NCI-H446 treated with DMSO at 0.1 percent for 48 hours (cell line): ENCODE measurements at places on chromosomes 11 and 22.

DNA sequence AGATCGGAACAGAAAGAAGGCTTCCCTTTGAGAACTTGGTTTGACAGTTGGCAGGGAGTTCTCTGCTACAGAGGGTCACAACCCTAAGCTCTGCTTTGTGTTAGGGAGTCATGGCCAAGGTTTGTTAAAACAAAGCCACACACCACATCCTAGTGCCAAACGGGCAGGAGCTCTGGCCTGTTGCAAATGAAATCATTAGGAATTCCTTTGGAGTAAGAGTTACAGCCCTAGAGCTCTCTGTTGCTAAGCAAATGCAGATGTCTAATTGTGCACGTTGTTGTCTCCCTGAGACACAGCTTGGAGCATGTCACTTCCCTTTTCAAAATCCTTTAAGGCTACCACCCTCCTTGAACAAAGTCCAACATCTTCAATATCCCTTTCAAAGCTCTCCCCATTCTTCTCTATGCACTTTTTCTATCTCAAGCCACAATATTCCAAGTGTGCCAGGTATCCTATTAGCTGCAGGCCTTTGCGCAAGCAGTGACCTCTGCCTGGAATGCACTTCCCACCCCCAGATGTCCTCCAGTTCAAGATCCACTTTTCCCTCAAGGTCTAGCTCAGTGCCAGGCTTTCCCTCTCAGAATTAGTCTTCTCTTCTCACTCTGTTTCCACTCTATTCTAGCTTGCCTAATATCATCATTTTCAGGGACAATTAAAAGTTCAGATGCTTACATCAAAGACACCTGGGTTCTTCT, 253.7 kb upstream of the POU2AF2 start:
- no peak for DNase-seq

GRCh38 chr11:42913731-42914130, 398.1 kb upstream of the API5 start:
- DNase-seq, result no peak

- no peak for DNase-seq
Observed at GRCh38 chr22:45891021-45891421, 85.9 kb downstream of the WNT7B start.

DNA sequence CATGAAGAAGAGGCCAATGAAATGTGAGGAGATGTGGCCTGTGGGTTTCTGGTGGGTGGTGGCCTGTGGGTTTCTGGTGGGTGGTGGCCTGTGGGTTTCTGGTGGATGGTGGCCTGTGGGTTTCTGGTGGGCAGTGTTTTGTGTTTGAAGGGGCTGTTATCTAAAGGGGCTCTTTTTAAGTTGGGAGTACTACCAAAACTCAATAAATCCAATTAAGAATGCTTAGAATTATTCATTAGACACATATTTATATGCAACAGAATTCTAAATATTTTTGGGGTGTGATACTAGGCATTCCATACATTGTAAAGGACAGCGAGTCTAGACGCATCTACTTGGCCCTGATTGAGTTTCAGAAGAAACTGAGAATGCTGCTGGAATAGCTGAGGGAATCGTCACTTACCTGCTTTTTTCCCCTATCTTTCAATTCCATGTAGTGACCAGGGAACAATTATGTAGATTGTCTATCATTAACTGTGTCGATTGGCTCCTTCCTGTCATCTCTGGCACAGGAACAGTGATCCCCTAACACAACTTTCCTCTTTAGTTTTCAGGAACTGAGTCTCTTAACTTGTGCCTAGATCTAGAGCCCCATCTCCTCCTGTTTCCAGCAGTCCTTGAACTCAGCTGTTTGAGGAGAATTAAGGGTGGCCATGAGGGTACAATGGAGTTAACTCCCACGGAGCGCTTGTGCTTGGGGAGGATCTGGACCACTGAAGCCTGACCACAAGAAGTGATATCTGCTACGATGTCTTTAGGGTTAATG, 37.3 kb upstream of the TOP3B start:
- no peak for DNase-seq

DNA sequence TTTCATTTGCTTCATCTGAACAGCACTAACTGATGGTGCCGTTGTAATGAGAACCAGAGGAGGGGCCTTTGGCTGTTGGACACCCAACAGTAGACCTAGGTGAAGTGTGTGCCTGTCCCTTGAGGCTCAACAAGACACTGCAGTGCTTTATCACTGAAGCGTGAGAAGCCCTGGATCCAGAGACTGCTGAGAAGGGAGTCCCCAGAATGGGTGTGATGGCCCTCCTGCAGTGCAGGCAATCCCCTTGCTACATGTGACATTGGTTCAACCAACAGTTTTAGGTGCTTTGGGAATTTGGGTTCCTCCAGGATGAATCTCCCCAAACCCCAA, 125.6 kb downstream of the BRD1 start:
- no peak for DNase-seq

DNA sequence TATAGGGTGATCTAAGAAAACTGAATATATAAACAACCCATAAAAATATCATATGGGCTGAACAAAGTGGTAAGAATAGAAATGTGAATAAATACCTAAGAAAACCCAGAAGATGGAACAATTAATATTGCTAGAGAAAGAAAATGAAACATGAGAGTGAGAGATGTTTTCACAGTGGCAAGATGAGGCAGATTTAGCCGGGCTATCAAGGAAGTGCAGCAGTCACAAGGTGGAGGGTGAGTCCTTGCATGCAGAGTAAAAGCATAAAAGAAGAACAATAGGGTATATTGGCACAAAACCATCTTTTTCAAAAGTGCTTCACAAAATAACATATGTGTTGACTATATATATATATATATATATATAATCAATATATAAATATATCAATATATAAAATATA, 49.6 kb downstream of the NOX4 start:
- no peak for DNase-seq
